ENCODE measurements at places on chromosomes 16 and 17.
A peak's percentile ranks its signal among the peaks of the same experiment; 100 is the strongest.

DNA sequence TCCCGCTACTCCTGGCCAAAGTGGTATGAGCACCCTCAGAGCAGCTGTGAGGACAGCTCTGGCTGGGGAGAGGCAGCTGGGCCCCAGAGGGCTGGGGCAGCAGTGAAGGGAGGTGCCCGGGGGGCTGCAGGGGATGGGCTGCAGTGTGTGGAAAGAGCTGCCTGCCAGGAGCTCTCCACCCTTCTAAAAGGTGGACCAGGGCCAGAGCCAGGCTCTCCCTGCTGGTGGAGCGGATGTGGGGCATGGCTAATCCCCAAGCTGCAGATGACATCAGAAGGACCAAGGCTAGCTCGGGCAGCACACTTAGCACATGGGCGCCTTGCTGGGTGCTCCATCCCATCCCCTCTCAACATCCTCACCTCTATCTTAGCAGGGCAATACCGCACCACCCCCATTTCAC lies 103.1 kb downstream of the SDK2 start:
- DNase-seq = no peak

DNA sequence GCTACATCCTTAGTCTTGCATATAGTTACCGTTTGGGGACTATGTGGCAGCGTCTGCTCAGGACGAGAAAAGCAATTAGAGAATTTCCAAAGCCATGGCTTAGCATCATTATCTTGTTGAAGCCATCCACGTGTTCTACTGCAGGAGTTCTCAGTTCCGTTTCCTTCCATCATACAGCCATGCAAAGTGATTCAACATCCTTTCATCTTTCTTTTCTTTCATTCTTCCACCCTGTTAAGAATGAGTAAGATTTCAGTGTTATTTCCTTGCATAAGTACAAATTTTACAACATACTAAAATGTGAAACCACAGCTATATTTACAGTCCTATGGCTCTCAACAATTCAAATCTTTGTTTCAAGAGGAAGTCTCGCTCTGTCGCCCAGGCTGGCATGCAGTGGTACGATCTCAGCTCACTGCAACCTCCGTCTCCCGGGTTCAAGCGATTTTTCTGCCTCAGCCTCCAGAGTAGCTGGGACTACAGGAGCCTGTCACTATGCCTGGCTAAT lies 3.8 kb downstream of the MARF1 start:
- DNase-seq = no peak

DNA sequence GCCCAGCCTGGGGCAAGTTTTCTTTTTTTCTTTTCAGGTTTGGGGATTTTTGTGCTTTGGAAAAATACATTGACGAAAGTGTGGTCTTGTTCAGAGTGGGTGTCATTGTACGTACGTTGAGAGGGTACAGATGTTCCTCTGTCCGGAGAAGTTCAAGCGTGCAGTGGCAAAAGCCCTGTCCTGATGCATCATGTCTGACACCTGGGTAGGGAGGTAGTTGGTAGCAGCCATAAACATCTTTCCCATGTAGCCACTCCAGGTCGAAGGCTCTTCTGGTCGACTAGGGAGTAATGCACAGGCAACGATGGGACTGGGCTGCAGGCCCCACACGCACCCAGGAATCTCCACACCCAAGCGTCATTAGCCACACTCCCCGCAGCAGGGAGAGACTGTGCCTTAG lies 27.4 kb downstream of the WIPI1 start:
- no peak for DNase-seq

- no peak for DNase-seq
Observed at GRCh38 chr17:43871946-43872690, 25.1 kb downstream of the CD300LG start.

- no peak for DNase-seq
Observed at GRCh38 chr16:19486750-19487325, 35.1 kb downstream of the GDE1 start.

- DNase-seq = no peak
Observed at GRCh38 chr17:4249452-4250029, 14.2 kb downstream of the ANKFY1 start.

GRCh38 chr17:40820228-40820838 lies 2.1 kb downstream of the KRT10 start:
- no peak for DNase-seq

DNA sequence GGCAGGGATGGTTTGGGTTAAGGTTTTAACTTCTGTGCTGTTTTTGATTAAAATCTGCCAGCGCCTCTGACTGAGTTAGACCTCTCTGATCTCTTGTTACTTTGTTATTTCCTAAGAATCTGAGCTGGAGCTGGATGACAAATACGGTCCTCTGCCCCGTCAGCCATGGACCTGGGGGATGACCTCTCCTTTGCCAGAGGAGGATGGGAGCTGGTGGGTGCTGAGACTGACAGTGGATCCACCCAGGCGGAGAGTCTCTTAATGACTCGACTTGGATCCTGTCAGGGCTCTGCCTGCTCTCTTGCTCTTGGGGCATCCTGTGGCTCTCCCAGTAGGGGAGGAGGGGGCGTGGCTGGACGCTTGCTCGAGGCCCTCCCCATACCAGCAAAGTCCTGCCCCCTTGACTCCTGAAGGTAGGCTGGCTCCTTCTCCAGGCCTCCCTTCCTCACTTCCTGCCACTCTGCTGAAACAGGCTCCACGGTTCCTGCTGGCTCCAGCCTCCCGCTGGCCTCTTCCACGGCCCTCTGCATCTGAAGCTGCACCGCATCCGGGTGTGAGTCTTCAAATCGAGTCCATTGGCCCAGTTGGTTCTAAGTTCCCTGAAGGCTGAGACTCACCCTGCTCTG lies 24.8 kb upstream of the MAP3K14 start:
- no peak for DNase-seq

DNA sequence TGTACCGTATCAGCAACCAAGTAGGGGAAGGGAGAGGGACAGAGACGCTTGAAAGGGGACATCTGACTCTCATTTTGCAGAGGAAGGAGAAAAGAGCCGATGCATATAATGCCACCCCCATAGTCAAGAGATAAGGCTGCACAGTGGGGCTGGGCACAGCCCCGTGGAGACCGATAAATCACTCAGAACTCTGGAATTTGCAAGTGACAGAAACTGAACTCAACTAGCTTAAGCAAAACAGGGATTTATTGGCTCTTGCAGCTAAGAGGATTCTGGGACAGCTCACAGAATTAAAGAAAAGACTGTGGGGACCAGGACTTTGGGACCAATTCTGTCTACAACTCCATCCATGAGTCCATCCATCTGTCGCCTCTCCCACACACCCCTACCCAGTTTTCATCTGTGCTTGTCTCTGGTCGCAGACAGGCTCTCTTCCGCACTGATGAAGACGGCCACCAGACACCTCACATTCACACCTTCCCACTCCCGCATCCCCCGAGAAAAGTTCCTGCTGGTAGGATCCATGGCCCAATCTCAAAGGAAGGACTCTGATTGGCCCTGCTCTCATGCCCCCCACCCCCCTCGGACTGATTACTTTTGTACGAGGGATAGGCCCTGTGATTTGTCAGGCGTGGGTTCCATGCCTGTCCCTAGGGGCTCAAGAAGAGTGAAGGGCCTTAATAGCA lies 105.9 kb upstream of the RPL38 start:
- DNase-seq = no peak

GRCh38 chr17:42456223-42457106 lies 2.2 kb upstream of the ATP6V0A1 start:
- DNase-seq = peak; percentile 80

DNA sequence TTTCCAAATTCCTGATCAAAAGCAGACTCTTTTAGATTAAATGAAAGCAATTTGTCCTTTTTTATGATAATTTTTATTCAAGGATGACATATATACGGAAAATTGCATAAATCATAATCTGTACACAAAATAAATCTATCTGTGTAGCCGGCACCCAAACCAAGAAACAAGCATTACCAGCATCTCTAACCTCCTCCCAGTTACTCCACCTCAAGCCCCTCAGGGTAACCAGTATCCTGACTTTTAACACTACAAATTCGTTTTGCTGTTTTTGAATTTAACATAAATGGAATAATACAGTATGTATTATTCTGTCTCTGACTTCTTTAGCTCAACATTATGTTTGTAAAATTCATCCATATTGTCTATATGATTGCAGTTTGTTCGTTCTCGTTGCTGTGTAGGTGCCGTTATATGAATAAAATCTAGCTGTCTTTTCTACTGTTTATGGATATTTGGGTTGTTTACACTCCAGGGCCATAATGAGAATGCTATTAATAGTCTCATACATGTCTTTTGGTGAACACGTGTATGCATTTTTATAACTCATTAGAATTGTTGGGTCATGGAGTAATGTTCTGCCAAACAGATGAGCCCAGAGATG lies 1.0 kb downstream of the TEKT1 start:
- no peak for DNase-seq

- DNase-seq = no peak
Observed at GRCh38 chr17:170130-170670, 11.2 kb downstream of the DOC2B start.

DNA sequence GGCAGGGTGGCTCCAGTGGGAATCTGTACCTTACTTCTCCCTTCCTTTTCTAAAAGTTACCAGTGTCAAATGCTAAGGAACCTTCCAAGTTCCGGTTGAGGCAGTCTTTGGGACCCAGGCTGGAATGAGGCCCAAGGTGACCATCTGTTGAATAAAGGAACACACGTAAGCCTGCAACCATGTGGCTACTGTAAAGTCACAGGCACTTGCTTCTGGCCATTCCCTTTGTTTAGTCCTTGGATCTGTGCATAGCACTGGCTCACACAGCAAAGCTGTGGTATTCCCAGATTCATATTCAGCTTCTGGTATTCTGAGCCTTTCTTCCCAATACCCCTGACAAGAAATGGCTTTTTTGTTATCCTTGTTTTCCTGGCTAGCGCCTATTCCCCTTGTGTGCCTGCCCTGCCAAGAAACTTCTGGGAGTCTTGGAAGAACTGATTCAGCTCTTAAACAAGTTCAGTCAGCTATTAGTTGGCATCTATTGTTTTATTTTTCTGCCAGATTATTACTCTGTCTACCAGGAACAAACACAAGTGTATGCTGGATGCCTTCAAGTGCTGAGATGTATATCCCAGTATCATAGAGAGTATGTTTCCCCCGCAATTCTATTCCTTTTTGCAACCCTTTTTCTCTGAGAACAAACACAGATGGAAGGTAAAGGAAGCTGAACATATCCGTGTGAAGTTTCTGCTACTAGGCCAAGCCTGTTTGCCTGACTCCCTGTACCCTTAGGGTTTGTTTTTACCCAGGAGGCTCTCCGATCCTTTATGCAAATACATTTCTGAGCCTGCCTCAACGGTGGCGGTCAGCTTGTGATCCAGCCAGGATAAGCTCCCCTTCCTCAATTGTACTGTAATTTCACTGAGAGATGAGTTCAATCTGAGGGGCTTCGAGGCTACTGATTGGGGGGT lies 13.2 kb downstream of the TMEM238L start:
- no peak for DNase-seq

GRCh38 chr17:51423421-51424160 lies 163.2 kb downstream of the UTP18 start:
- no peak for DNase-seq

DNA sequence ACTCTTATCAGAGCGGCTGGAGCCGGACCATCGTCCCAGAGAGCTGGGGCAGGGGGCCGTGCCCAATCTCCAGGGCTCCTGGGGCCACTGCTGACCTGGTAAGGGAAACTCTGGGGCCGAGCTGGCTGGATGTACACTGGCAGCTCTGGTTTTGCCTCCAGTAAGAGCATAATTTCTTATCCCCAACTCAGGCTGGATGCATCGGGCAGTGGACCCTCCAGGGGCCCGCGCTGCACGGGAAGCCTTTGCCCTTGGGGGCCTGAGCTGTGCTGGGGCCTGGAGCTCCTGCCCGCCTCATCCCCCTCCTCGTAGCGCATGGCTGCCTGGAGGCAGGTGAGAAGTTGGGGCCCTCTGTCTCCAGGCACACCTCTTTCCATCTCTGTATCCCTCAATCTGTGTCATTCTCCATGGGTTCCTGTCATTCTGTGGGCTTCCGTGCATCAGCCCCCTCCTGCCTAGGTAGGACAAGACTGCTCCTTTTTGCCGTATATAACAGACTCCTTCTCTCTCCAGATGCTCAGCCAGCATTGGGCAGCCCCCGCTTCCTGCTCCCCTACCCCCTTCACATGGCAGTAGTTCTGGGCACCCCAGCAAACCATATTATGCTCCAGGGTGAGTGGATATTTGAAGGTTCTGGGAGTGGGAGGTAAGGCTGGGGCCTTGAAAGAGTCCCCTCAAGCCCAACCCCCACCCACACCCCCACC lies 9.4 kb upstream of the TMEM88 start:
- DNase-seq = no peak

GRCh38 chr17:28644787-28645575 lies at the start of gene BLTP2:
BLTP2 (minus strand) TSS chr17:28645158; CDS start chr17:28645056, 102 bp downstream.
- peak; percentile 94 for DNase-seq

DNA sequence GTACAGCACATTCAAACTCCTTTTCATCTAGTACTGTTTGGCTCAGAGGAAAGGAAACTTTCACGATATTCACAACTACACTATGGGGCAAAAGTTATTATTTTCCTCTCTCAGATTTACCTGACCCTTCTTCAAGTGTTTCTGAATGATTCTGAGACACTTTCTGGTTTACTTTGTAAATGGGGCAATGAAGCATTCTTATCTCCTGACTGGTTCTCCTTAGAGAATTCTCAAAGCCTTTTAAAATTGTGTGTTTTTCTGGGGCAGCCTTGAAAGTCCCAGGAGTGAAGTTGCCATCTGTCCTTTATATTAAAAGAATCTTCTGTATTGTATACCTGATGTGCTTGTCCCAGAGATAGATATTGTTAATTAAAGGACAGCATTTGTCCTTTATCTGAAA lies 264.9 kb downstream of the FTO start:
- DNase-seq = no peak

GRCh38 chr16:66979011-66979717 lies 9.2 kb upstream of the CES4A start:
- no peak for DNase-seq

DNA sequence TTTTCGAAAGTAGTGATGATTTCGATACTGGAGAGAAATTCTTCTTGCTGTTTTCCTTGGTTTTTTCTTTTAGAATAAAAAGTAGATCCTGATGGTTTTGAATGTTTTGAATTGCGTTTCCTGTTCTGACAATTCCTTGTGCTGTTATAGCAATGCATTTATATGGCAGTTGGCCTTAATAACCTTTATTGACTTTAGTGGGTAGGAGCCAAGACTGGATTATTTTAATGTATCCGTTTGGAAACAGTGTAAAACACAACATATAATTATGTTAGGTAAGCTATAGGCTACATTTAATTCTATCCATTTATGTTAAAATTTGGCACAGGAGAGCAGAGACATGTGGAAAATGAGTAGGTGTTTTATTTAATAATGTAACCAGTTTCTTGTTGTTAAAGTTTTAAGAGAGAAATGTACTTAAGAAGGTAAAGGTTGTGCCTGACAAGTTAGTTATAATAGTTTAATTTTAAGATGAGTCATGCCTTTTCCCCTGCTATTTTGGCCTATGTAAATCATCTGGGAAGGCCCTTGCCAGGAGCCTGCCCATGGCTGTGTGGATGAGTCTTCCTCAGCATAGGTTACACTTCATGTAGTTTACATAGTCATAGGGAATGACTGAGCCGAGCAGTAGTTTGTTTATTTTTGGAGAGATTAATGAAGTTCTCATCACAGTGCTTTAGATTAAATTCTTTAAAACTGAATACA lies 189.9 kb downstream of the FTO start:
- DNase-seq = no peak

GRCh38 chr17:7977805-7978204 lies 24.6 kb upstream of the GUCY2D start:
- no peak for DNase-seq

- no peak for DNase-seq
Observed at GRCh38 chr16:22262460-22262859, 34.7 kb upstream of the POLR3E start.

Measured in naive thymus-derived CD8-positive, alpha-beta T cell (primary cell).